Right renal pelvis (tissue), 4 donors: ENCODE measurements at places on chromosomes 16 and 17.

GRCh38 chr17:68613739-68614298 is 12.7 kb upstream of the FAM20A start:
- no peak for DNase-seq

DNA sequence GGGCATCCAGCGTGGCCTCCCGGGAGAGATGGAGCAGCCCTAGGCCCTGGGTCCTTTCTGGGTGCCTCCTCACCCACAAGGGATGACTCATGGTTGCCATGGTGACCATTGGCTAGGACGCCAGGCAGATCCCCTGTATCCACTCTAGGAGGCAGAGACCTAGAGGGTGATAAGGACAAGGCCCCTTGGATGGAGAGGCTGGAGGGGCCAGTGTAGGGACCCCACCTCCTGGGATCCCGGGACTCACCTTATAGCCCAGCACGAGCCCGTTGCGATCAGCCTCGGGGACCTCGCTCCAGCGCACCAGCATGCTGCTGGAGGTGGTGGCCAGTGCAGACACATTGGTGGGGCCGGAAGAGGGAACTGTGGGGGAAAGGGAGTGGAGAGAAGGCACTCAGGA is 82.2 kb upstream of the CDC42EP4 start:
- DNase-seq = no peak

- DNase-seq = no peak
These were observed 111.1 kb downstream of the SMG6 start for GRCh38 chr17:2192367-2193057.

GRCh38 chr17:63546308-63547082 is 3.8 kb upstream of the DCAF7 start:
- no peak for DNase-seq

DNA sequence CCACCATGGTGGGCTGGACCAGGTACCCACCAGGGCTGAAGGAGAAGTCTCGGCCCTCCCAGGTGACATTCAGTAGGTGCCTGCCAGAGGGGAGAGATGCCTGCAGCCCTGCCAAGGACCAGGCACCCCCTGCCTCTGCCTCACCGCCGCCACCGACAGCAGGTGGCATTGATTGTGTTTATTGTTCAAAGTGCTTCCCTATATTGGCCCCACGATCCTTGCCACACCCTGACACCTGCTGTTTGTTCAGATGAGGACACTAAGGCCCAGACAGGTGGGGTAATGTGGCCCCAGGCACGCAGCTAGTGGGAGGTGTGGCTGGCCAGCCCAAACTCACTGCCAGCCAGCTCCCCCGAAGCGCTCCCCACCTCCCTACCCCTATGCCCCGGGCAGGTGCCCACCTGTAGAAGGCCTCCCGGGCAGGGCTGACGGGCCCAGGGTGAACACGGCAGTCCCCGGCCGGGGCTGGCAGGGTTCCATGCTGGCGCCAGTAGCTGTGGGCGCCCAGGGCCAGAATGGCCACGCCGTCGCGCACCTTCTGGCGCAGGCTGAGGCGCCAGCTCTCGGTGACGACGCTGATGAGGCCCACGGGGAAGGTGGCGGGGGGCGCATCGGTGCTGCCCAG is 8.0 kb downstream of the GRIN2C start:
- DNase-seq = no peak

- peak; percentile 73 for DNase-seq
These were observed 20.6 kb downstream of the MYL4 start for GRCh38 chr17:47229535-47230443.

GRCh38 chr16:88777471-88778270 is 7.3 kb downstream of the PIEZO1 start:
- DNase-seq = no peak

GRCh38 chr17:17071531-17072360 is 29.5 kb downstream of the MPRIP start:
- no peak for DNase-seq

- DNase-seq = no peak
These were observed 794 bp downstream of the TMEM235 start for GRCh38 chr17:78231991-78232858.

- DNase-seq = no peak
These were observed 22.3 kb downstream of the CD300LF start for GRCh38 chr17:74690409-74690825.

DNA sequence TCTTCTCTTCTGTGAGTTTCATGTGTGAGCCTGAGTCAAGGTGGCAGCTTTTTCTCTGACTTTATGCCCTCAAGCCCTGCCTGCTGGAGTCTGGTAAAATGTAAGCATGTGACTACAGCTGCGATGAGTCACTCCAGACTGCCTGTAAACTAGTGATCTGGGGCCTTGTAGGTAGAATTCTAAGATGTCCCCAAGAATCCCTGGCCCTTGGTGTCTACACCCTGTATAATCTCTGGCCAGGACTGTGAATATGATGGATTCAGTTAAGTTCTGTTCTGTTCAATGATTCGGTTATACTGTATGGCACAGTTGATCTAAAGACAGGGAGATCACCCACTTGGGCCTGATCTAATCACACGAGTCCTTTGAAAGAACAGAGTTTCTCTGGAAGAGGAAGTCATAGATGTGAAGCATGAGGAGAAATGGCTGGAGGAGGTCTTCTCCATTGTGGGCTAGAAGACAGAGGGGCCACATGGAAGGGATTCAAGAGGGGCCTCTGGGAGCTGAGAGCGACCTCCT is 29.8 kb downstream of the PRSS54 start:
- no peak for DNase-seq

DNA sequence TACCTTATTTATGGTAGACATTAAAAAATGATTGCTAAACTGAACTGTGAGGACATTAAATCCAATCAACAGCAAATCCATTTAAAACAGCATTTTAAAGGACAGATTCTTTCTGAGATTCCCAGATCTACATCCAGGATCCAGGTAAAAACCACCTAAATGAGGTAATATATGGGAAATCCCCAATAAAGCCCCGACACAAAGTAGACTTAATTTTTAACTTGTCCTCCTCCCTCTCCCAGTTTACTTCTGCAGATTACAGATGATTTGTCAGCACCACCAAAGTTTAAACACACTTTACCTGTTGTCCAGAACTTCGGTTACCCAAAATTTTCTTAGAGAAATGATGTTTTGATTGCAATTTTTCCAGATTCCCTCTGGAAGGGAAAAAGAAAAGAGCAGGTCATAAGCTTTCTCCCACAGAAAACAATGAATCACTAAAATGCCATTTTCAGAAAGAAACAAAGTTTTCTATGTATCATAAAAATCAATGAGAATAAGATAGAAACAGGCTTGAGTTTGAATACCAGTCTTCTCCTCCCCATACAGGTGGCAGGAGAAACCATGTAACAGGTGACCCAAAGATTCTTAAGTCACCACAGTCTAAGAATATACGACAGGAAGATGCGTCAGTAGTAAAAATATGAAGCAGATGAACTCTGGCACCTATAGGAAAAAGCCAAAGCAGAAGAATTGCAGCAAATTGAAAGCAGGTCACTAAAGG is 22.8 kb downstream of the GJC1 start:
- no peak for DNase-seq

- no peak for DNase-seq
These were observed 6.1 kb downstream of the SLC35G3 start for GRCh38 chr17:35188111-35188510.

DNA sequence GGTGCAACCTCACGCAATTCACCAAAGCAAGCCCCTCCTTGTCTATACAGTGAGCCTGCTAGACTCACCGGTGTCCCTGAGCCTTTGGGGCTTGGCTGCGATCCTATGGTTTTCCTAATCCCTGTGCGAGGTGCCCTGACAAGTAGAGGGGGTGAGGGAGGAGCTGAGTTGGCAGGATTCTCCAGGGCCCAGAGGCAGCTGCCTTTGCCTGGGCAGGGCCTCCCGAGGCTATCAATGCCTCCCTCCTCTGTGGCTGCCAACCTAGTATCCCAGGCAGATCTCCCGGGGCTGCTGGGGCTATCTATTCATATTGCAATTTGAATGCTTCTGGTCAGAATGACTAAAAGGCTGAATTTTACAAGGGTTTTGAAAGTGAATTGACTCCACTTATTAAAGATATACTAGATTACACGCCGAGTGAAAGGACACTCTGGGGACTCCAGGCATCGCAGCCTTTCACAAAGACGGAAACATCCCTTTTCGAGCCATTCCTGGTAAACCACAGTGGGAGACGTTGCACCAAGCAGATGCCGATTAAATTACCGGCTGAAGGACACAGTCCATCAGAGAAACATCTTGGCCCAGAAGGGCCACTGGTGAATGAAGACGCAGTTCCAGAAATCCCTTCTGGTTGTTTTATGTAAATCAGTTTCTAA is 11.3 kb upstream of the PITPNM3 start:
- DNase-seq = no peak

DNA sequence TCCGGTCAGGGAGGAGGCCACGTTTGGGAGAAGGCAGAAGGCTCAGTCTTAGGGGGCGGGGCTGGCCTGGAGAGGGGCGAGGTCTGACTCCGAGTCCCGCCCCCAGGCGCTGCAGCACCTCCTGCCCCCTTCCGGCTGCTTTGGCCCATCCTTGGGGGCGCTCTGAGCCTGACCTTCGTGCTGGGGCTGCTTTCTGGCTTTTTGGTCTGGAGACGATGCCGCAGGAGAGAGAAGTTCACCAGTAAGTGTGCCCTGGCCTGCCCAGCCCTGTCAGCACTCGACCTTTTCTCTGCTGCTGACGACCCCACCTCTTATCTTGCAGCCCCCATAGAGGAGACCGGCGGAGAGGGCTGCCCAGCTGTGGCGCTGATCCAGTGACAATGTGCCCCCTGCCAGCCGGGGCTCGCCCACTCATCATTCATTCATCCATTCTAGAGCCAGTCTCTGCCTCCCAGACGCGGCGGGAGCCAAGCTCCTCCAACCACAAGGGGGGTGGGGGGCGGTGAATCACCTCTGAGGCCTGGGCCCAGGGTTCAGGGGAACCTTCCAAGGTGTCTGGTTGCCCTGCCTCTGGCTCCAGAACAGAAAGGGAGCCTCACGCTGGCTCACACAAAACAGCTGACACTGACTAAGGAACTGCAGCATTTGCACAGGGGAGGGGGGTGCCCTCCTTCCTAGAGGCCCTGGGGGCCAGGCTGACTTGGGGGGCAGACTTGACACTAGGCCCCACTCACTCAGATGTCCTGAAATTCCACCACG is 1.5 kb downstream of the TNFRSF12A start:
- DNase-seq = no peak

GRCh38 chr17:81434072-81434471 is 38.8 kb downstream of the BAHCC1 start:
- no peak for DNase-seq

- DNase-seq = no peak
These were observed 11.8 kb upstream of the MLYCD start for GRCh38 chr16:83887080-83887479.

GRCh38 chr17:77325577-77326075 is 184.9 kb downstream of the SEC14L1 start:
- no peak for DNase-seq

GRCh38 chr16:85746460-85747215 is 4.3 kb downstream of the C16orf74 start:
- no peak for DNase-seq

DNA sequence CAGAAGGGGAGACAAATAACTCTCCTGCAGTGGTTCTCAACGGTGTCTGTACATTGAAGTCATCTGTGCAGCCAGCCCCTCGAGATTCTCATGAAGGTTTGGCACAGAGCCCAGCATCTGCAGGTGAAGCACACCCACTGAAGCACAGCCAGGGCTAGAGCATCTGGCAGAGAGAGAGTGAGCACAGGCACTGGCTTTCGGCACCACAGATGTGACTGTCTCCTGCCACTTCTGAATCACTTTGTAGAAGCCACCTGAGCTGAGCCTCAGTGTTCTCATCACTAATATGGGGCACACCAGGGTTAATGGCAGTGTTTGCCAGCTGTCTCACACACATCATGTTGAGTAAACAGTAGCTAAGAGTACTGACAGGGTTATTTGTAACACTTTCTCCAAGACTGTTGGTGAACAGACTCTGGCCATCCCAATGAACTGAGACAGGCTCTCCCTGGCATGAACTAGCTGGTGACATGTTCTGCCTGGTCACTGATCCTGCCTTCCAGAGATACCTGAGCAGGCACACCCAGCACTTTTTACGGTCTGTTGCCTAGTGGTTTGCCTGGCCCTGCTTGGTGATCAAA is 10.9 kb downstream of the HSPB9 start:
- no peak for DNase-seq

- DNase-seq = peak; percentile 53
These were observed 19.7 kb downstream of the GOSR2 start for GRCh38 chr17:46942441-46943217.

- no peak for DNase-seq
These were observed 20.4 kb downstream of the CDR2 start for GRCh38 chr16:22353933-22354541.

- no peak for DNase-seq
These were observed 3.9 kb downstream of the ZNF750 start for GRCh38 chr17:82835766-82836512.

GRCh38 chr17:17328251-17328650 is 25.1 kb downstream of the NT5M start:
- DNase-seq = no peak

DNA sequence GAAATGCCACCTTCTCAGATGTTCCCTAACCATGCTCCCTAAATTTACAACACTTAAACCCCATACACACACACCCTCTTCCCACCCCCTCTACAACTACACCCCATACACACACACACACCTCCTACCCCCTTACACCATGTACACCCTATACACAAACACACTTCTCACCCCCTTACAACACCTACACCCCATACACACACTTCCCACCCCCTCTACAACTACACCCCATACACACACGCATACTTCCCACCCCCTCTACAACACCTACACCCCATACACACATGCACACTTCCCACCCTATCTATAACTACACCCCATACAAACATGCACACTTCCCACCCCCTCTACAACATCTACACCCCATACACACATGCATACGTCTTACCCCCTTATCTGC is 172.0 kb downstream of the SLC39A11 start:
- DNase-seq = no peak

GRCh38 chr17:60862482-60862881 is 184.8 kb downstream of the BCAS3 start:
- no peak for DNase-seq

GRCh38 chr17:34423978-34424813 is 61.2 kb upstream of the CCL1 start:
- DNase-seq = no peak

- DNase-seq = no peak
These were observed 119.3 kb downstream of the STX8 start for GRCh38 chr17:9456330-9456729.

GRCh38 chr17:68011199-68011665 is 15.0 kb upstream of the C17orf58 start:
- DNase-seq = no peak

GRCh38 chr16:54585094-54585997 is 298.8 kb upstream of the IRX3 start:
- peak; percentile 48 for DNase-seq

GRCh38 chr17:64039106-64039400 is 18.6 kb upstream of the ICAM2 start:
- no peak for DNase-seq

GRCh38 chr17:42118545-42118944 is 2.6 kb downstream of the KAT2A start:
- no peak for DNase-seq

- DNase-seq = no peak
These were observed 205.1 kb upstream of the ELAC2 start for GRCh38 chr17:13222975-13223374.

GRCh38 chr16:79261944-79262552 is 338.5 kb downstream of the MAF start:
- DNase-seq = no peak
